CD4-positive, alpha-beta T cell treated with Interleukin-21 for 1 hour (primary cell): ENCODE measurements at places on chromosomes 7 and 10.

- DNase-seq, result peak; percentile 53
Observed at GRCh38 chr7:100053215-100053614, 3.6 kb downstream of the ZSCAN21 start.

DNA sequence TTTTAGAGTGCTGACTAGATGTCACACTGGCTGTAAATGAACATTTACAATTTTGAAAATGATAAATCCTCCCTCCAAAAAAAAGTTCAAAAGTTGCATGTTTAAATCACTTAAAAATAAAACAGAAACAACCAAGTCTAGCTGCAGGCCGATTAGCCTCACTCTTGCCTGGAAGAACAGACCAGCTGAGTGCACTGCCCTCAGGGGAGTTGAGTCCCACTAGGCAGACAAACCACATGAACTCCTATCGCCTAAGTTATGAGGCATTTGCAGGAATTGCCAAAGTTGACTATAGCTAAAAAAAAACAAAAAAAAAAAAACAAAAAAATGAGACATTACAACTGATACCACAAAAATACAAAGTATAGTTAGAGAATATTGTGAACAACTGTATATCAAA, 510.0 kb downstream of the ANKRD7 start:
- DNase-seq, result no peak

- no peak for DNase-seq
Observed at GRCh38 chr7:157309988-157310668, 26.7 kb upstream of the DNAJB6 start.

- no peak for DNase-seq
Observed at GRCh38 chr10:70892631-70893030, 4.3 kb upstream of the PCBD1 start.

- DNase-seq, result no peak
Observed at GRCh38 chr7:151723321-151723720, 153.6 kb downstream of the PRKAG2 start.

DNA sequence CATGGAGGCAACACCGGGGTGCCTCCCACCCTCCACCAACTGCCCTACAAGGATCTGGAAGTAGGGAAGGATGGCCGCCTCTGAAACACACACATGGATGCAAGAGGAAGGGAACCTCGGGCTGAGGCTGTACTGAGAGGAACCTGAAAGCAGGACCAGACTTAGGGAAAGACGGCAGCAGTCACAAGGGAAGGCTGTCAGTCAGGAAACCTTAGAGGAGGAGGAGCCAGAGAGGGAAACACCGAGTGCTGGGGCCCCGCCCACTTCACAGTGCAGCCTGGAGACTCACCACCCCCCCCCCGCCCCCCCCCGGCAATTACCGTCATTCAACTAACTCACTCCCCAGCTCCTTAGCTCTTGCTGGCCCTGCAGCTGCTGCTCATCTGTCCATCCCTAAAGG, 2.5 kb downstream of the CYREN start:
- peak; percentile 55 for DNase-seq
